ENCODE measurements at places on chromosomes 13 and 19. TPM values are rescaled to one million over a fixed set of nuclear protein-coding genes. Genes with fewer than 3 reads are reported as not detected.

GRCh38 chr13:70568571-70568970 lies 460.3 kb upstream of the KLHL1 start:
- H3K36me3 ChIP-seq, result no peaks in the 10 kb centered on the region
- H3K4me1 ChIP-seq, result no peaks in the 10 kb centered on the region
- H3K27ac ChIP-seq, result no peak overlapping the region
- H3K27me3 ChIP-seq, result no peaks in the 10 kb centered on the region

- H3K4me1 ChIP-seq, result peaks cover 2% of the 10 kb centered on the region
- no peaks in the 10 kb centered on the region for H3K36me3 ChIP-seq
- DNase-seq, result no peak
- H3K27ac ChIP-seq, result no peak overlapping the region
These were observed 59.2 kb downstream of the GJA3 start for GRCh38 chr13:20101467-20102316.

DNA sequence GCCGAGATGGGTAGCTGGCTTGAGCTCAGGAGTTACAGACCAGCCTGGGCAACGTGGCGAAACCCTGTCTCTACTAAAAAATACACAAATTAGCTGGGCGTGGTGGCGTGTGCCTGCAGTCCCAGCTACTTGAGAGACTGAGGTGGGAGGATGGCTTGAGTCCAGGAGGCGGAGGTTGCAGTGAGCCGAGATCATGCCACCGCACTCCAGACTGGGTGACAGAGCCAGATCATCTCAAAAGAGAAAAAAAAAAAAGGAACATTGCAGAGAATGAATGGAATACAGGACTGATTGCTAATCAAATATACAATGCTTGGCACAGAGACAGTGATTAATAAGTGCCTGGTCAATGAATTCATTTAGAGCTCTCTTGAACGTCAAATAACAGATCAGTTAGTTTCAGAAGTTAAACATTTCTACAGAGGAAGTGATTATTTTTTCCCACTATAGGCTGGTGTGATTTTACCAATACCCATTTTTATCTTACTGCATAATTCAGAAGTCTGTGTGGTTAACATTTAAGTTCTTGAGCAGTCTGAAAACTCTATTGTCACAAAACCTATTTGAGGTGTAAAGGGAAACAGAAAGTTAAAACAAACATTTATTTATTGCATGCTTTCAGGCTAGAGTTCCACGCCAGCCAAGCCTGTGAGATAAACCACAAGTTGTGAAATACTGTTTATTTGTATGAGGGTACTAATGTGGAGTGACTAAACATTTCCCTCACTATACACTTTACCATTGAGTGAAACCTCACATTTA lies 7.7 kb upstream of the TBC1D4 start:
- peaks cover 27% of the 10 kb centered on the region for H3K27me3 ChIP-seq
- H3K4me1 ChIP-seq, result peaks cover 13% of the 10 kb centered on the region
- H3K4me3 ChIP-seq, result no peak overlapping the region
- no peak overlapping the region for H3K27ac ChIP-seq

GRCh38 chr19:7216373-7216902 lies 77.8 kb downstream of the INSR start:
- H3K27me3 ChIP-seq, result peaks cover 8% of the 10 kb centered on the region
- no peak overlapping the region for H3K4me3 ChIP-seq

- no peak overlapping the region for H3K27ac ChIP-seq
- peaks cover 2% of the 10 kb centered on the region for H3K36me3 ChIP-seq
- H3K27me3 ChIP-seq, result no peaks in the 10 kb centered on the region
- no peaks in the 10 kb centered on the region for H3K4me1 ChIP-seq
- no peak for DNase-seq
These were observed 10.8 kb downstream of the ADPRHL1 start for GRCh38 chr13:113442354-113442984.

DNA sequence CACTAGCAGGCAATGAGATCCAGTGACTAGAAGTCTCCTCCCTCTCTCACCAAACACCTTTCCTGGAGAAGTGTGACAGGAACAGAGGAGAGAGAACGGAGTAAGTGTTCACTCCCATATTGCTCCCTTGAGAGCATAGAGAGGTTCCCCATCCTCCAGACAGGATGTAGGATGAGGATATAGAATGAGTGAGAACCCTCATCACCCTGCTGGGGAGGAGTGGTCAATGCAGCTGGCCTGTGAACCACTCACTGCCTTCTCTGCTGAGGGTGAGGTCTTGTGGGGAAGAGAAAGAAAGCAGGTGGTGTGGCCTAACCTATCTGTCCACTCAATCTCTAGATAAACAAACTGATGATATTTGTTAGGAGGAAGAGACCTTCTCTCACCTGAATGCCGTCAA lies 386.6 kb downstream of the PCDH20 start:
- no peak overlapping the region for H3K27ac ChIP-seq
- H3K4me3 ChIP-seq, result no peak overlapping the region
- no peaks in the 10 kb centered on the region for H3K4me1 ChIP-seq
- H3K36me3 ChIP-seq, result no peaks in the 10 kb centered on the region

- H3K4me1 ChIP-seq, result peaks cover 51% of the 10 kb centered on the region
- H3K4me3 ChIP-seq, result peak overlapping the region; percentile 63
- peak; percentile 65 for DNase-seq
- peak overlapping the region; percentile 57 for H3K27ac ChIP-seq
These were observed 764 bp downstream of the MIR17HG start for GRCh38 chr13:91347996-91348905.

- DNase-seq, result no peak
- peaks cover 2% of the 10 kb centered on the region for H3K4me1 ChIP-seq
- peak overlapping the region; percentile 40 for H3K27ac ChIP-seq
- no peak overlapping the region for H3K4me3 ChIP-seq
- no peaks in the 10 kb centered on the region for H3K27me3 ChIP-seq
- no peaks in the 10 kb centered on the region for H3K36me3 ChIP-seq
These were observed 2.8 kb upstream of the NUMBL start for GRCh38 chr19:40693150-40693788.

GRCh38 chr13:111288276-111288675 lies 32.2 kb upstream of the TEX29 start:
- H3K36me3 ChIP-seq, result peaks cover 42% of the 10 kb centered on the region
- H3K27ac ChIP-seq, result no peak overlapping the region
- H3K4me3 ChIP-seq, result no peak overlapping the region
- no peaks in the 10 kb centered on the region for H3K4me1 ChIP-seq
- DNase-seq, result no peak
- no peaks in the 10 kb centered on the region for H3K27me3 ChIP-seq

- H3K4me1 ChIP-seq, result peaks cover 58% of the 10 kb centered on the region
- no peak for DNase-seq
- H3K27ac ChIP-seq, result peak overlapping the region; percentile 81
- no peaks in the 10 kb centered on the region for H3K27me3 ChIP-seq
- peak overlapping the region; percentile 7 for H3K4me3 ChIP-seq
These were observed 4.4 kb downstream of the AKT2 start for GRCh38 chr19:40280608-40281221.

GRCh38 chr13:112442483-112443090 lies 66.4 kb downstream of the SPACA7 start:
- no peaks in the 10 kb centered on the region for H3K4me1 ChIP-seq
- peaks cover 3% of the 10 kb centered on the region for H3K27me3 ChIP-seq
- no peak for DNase-seq
- H3K27ac ChIP-seq, result no peak overlapping the region

DNA sequence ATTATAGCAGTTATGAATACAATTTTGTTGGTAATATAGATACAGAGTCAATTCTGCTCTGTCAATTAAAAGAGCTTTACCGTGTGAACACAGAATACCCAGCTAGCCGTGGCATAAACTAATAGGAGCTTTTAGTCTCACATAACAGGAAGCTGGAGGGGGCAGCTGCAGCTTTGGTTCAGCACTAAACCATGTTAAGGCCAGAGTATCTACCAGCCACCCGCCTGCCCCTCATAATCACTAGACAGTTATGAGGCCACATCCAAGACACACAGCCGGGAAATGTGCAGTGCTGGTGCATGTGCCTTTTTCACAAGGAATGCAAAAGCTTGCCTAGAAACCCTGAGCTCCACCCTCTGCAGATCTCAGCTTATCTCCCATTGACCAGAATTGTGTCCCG lies 62.3 kb downstream of the SGCG start:
- H3K36me3 ChIP-seq, result no peaks in the 10 kb centered on the region
- no peak overlapping the region for H3K4me3 ChIP-seq
- no peak overlapping the region for H3K27ac ChIP-seq
- no peak for DNase-seq
- H3K27me3 ChIP-seq, result peaks cover 2% of the 10 kb centered on the region

- no peak for DNase-seq
- no peaks in the 10 kb centered on the region for H3K27me3 ChIP-seq
- no peak overlapping the region for H3K4me3 ChIP-seq
- H3K27ac ChIP-seq, result peak overlapping the region; percentile 8
- H3K36me3 ChIP-seq, result peaks cover 66% of the 10 kb centered on the region
These were observed 27.2 kb downstream of the CCDC8 start for GRCh38 chr19:46386151-46386550.

DNA sequence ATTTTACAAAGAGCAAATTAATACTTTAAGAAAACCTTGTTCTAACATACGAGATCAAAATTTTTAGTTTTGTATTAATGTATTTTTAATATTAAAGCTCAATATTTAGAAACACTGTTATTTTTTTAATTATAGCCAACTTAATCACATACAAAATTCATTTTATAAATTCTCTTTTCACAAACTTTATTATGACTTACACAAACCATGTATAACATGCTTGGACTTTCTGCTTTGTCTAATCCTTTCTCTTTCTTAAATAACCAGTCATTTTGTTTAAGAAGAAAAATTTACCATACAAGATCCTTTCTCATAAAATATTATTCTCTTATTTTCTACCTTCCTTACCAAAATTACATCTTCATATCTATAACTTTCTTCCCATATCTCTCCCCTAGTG lies 62.2 kb downstream of the CYSLTR2 start:
- no peaks in the 10 kb centered on the region for H3K4me1 ChIP-seq
- peaks cover 2% of the 10 kb centered on the region for H3K36me3 ChIP-seq
- no peak overlapping the region for H3K4me3 ChIP-seq
- H3K27me3 ChIP-seq, result peaks cover 2% of the 10 kb centered on the region
- no peak overlapping the region for H3K27ac ChIP-seq

GRCh38 chr13:110061270-110061669 lies 245.7 kb downstream of the COL4A1 start:
- H3K4me3 ChIP-seq, result no peak overlapping the region
- no peaks in the 10 kb centered on the region for H3K4me1 ChIP-seq
- no peak overlapping the region for H3K27ac ChIP-seq
- no peaks in the 10 kb centered on the region for H3K27me3 ChIP-seq

GRCh38 chr19:8631425-8631819 lies 989 bp downstream of the NFILZ start:
- H3K4me3 ChIP-seq, result no peak overlapping the region
- peaks cover 2% of the 10 kb centered on the region for H3K4me1 ChIP-seq
- no peak overlapping the region for H3K27ac ChIP-seq

GRCh38 chr13:63704521-63704920 lies 2288.9 kb upstream of the PCDH20 start:
- H3K36me3 ChIP-seq, result no peaks in the 10 kb centered on the region
- no peak overlapping the region for H3K27ac ChIP-seq
- H3K27me3 ChIP-seq, result no peaks in the 10 kb centered on the region
- no peaks in the 10 kb centered on the region for H3K4me1 ChIP-seq
- no peak overlapping the region for H3K4me3 ChIP-seq
- no peak for DNase-seq

GRCh38 chr19:13031917-13032623 lies 36.8 kb downstream of the NFIX start:
- DNase-seq, result no peak
- H3K4me3 ChIP-seq, result no peak overlapping the region
- no peak overlapping the region for H3K27ac ChIP-seq
- peaks cover 2% of the 10 kb centered on the region for H3K27me3 ChIP-seq

GRCh38 chr19:14669940-14670339 lies 4.7 kb downstream of the ADGRE3 start:
- H3K4me3 ChIP-seq, result no peak overlapping the region
- no peak overlapping the region for H3K27ac ChIP-seq
- peaks cover 7% of the 10 kb centered on the region for H3K4me1 ChIP-seq
- H3K27me3 ChIP-seq, result peaks cover 17% of the 10 kb centered on the region
- no peaks in the 10 kb centered on the region for H3K36me3 ChIP-seq
- no peak for DNase-seq

DNA sequence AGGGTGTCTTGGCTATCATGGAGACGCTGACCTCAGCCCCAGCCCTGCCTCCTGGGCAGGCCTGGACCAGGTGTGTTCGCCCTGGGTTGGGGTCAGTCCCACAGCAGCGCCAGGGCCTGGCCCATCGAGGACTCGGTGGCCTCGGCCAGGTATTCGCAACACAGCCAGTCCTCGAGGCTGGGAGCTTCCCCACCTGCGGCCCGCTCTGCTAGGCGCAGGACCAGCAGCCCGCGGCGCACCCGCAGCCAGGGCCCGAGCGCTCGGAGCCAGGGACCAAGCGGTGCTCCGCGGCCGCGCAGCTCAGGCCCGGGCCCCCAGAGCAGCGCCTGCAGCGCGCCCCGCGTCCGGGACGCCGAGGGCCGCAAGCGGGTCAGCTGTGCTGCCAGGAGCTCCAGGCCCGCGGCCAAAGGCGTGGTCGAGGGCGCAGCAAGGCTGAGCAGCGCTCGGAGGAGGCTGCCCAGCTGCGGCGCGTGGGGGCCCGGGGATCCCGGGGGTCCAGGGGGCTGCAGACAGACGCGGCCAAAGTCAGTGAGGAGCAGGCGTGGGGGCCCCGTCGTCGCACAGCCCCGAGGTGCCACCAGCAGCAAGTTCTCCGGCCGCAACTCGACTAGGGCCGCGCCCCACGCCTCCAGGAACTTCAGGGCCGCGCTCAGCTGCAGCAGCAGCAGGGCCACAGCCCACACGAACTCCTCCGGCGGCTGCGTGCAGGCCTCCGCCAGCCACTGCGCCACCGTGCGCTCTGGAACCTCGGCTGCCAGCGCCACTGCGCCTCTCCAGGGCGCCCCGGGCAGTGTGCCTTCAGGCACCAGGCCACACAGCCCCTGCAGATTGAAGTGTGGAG lies 6.2 kb downstream of the PEAK3 start:
- peaks cover 38% of the 10 kb centered on the region for H3K4me1 ChIP-seq
- no peak overlapping the region for H3K4me3 ChIP-seq
- DNase-seq, result no peak
- H3K27ac ChIP-seq, result no peak overlapping the region
- H3K36me3 ChIP-seq, result peaks cover 35% of the 10 kb centered on the region

- H3K27me3 ChIP-seq, result no peaks in the 10 kb centered on the region
- peak; percentile 66 for DNase-seq
- peak overlapping the region; percentile 94 for H3K27ac ChIP-seq
These were observed 42.1 kb upstream of the C1QTNF9 start for GRCh38 chr13:24267274-24267673.

- no peak overlapping the region for H3K4me3 ChIP-seq
- no peak for DNase-seq
- H3K27ac ChIP-seq, result peak overlapping the region; percentile 31
- H3K36me3 ChIP-seq, result peaks cover 3% of the 10 kb centered on the region
- peaks cover 46% of the 10 kb centered on the region for H3K4me1 ChIP-seq
These were observed 78.7 kb upstream of the TNFSF11 start for GRCh38 chr13:42495255-42495654.

- peaks cover 13% of the 10 kb centered on the region for H3K36me3 ChIP-seq
- no peak overlapping the region for H3K4me3 ChIP-seq
- no peak for DNase-seq
- no peaks in the 10 kb centered on the region for H3K27me3 ChIP-seq
- H3K4me1 ChIP-seq, result no peaks in the 10 kb centered on the region
These were observed 19.4 kb upstream of the RANBP3 start for GRCh38 chr19:5997371-5997770.

Gene LSM7
- total RNA-seq, result 144 TPM

Gene POU2F2
- 16.3 TPM for total RNA-seq

Gene FPR3
- not detected for total RNA-seq

Gene ZNF493
- total RNA-seq, result 20.3 TPM

Gene ZNF793
- 4.7 TPM for total RNA-seq

Gene UTP14C
- total RNA-seq, result 8.5 TPM

Gene ZNF8
- total RNA-seq, result 4.7 TPM

Gene SYNGR4
- total RNA-seq, result not detected

Gene ZNF730
- total RNA-seq, result 2.9 TPM

Gene MCF2L
- total RNA-seq, result 0.76 TPM

Gene CEACAM21
- total RNA-seq, result 49.4 TPM

Gene TMEM190
- total RNA-seq, result not detected

Gene FAM124A
- not detected for total RNA-seq

Gene ACP7
- not detected for total RNA-seq
